Uterus (tissue), 4 donors: ENCODE measurements at places on chromosomes 5 and 9. TPM values are rescaled to one million over a fixed set of nuclear protein-coding genes. Genes with fewer than 3 reads are reported as not detected.
A peak's percentile ranks its signal among the peaks of the same experiment; 100 is the strongest.

DNA sequence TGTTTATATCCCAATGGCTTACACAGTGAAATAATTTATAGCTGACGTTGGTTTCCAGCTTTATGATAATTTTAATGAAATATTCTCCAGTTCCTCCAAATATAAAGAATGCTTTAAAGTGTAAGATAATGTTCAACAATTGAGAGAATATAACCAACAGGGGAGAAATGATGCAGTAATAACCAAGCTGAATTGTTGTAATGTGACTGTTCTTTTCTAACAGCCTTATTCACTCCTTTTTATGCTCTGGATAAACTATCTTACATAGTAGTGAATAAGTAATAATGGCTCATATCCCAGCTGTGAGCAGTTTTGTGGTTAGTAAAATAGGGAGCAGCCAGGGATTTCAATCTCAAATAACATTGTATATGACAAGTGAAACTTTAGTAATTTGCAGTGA lies 2348.7 kb upstream of the ACO1 start:
- H3K4me3 ChIP-seq: no peak overlapping the region
- no peaks in the 10 kb centered on the region for H3K4me1 ChIP-seq
- DNase-seq: no peak
- H3K36me3 ChIP-seq: no peaks in the 10 kb centered on the region
- H3K27ac ChIP-seq: no peak overlapping the region

- H3K36me3 ChIP-seq: no peaks in the 10 kb centered on the region
- DNase-seq: no peak
- H3K27ac ChIP-seq: peak overlapping the region; percentile 66
- H3K4me3 ChIP-seq: peak overlapping the region; percentile 81
Measured at GRCh38 chr9:137606005-137606621, 627 bp downstream of the ARRDC1 start.

- no peaks in the 10 kb centered on the region for H3K27me3 ChIP-seq
- no peaks in the 10 kb centered on the region for H3K4me1 ChIP-seq
- no peak overlapping the region for H3K27ac ChIP-seq
- no peak for DNase-seq
- H3K36me3 ChIP-seq: no peaks in the 10 kb centered on the region
Measured at GRCh38 chr9:135249191-135249590, 161.7 kb downstream of the OLFM1 start.

DNA sequence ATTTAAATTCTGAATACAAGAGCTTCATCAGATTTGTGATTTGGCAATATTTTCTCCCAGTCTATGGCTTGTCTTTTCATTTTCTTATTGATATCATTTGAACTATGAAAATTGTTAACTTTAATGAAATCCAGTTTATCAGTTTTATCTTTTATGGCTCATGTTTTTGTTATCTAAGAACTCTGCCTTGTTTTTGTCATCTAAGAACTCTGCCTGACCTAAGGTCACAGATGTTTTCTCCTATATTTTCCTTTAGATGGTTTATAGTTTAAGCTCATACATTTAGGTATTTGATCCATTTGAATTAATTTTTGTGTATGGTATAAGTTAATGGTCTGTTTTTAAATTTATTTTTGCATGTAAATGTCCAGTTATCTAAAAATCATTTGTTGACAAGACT lies 52.9 kb downstream of the NIPBL start:
- no peaks in the 10 kb centered on the region for H3K36me3 ChIP-seq
- H3K4me3 ChIP-seq: no peak overlapping the region
- no peak overlapping the region for H3K27ac ChIP-seq
- DNase-seq: no peak
- no peaks in the 10 kb centered on the region for H3K4me1 ChIP-seq
- no peaks in the 10 kb centered on the region for H3K27me3 ChIP-seq

GRCh38 chr9:2087500-2088313 lies 72.6 kb downstream of the SMARCA2 start:
- no peak overlapping the region for H3K27ac ChIP-seq
- no peaks in the 10 kb centered on the region for H3K27me3 ChIP-seq
- no peak overlapping the region for H3K4me3 ChIP-seq
- no peaks in the 10 kb centered on the region for H3K36me3 ChIP-seq
- DNase-seq: no peak
- H3K4me1 ChIP-seq: no peaks in the 10 kb centered on the region

- no peak overlapping the region for H3K4me3 ChIP-seq
- peak; percentile 65 for DNase-seq
- no peaks in the 10 kb centered on the region for H3K27me3 ChIP-seq
- H3K27ac ChIP-seq: peak overlapping the region; percentile 32
- H3K36me3 ChIP-seq: no peaks in the 10 kb centered on the region
Measured at GRCh38 chr9:106916466-106917235, 53.7 kb downstream of the ZNF462 start.

The TNPO1 gene
- total RNA-seq: 116 TPM

The PCDHGC4 gene
- 2.9 TPM for total RNA-seq

The CNTNAP3B gene
- 28.6 TPM for total RNA-seq

The IFNA21 gene
- total RNA-seq: not detected
